Urothelium cell line (cell line): ENCODE measurements at places on chromosomes 7 and 10.

DNA sequence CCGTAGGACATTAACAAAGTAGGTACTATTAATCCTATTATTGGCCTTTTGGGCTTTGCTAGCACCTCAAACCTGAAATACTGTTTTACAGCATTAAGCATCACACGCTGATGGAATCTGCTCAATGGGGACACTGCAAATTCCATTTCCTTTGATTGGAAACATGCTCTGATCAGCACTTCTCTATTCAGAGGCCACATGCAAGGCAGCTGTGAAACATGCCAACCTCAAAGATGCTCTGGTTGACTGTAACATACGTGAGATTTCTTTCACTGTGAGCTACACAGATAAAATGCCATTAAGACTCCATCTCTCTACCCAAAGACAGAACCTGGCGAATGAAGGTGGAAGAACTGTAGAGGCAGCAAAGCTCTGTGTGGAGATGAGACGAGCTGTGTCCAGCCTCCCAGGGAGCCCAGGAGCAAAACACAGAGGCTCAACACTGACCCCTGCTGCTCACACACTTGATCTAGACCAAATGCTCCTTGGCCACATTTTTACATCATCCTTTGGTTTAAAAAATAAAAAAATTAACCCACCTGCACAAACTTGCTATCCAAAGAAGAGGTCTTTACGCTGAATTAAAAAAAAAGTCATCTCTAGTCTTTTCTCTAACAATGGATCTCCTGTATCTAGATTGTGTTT lies 8.0 kb downstream of the RSU1 start:
- peak; percentile 49 for DNase-seq

GRCh38 chr10:98446151-98446660 lies 529 bp downstream of the HPS1 start:
- DNase-seq: peak; percentile 49

GRCh38 chr10:87093632-87094372 lies 841 bp downstream of the GLUD1 start:
- DNase-seq: peak; percentile 46

GRCh38 chr7:113968713-113969112 lies 49.9 kb upstream of the PPP1R3A start:
- DNase-seq: no peak

- no peak for DNase-seq
Measured at GRCh38 chr7:27602766-27603165, 59.9 kb downstream of the HIBADH start.

DNA sequence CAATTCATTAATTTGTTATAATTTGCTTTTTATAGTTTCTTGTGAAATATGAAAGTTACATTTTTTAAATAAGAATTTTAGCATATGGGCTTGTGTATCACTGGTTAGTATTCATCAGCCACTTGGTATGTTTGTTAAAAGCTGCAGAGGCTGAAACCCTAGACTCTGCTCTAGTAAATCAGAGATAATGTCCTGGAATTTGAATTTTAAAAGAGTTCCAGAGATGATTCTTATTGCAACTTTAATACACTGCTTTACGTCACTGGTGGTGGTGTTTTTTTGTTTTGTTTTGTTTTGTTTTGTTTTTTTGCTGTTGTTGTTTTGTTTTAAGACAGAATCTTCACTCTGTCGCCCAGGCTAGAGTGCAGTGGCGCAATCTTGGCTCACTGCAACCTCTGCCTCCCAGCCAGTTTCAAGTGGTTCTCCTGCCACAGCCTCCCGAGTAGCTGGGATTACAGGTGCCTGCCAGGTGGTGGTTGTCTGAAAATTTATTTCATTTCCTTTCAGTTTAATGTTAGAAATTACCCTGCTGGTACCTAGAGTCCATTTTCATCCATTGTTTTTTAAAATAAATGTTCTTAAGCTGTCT lies 43.8 kb downstream of the PTPN12 start:
- no peak for DNase-seq
